ENCODE measurements at places on chromosomes 1 and 21.

DNA sequence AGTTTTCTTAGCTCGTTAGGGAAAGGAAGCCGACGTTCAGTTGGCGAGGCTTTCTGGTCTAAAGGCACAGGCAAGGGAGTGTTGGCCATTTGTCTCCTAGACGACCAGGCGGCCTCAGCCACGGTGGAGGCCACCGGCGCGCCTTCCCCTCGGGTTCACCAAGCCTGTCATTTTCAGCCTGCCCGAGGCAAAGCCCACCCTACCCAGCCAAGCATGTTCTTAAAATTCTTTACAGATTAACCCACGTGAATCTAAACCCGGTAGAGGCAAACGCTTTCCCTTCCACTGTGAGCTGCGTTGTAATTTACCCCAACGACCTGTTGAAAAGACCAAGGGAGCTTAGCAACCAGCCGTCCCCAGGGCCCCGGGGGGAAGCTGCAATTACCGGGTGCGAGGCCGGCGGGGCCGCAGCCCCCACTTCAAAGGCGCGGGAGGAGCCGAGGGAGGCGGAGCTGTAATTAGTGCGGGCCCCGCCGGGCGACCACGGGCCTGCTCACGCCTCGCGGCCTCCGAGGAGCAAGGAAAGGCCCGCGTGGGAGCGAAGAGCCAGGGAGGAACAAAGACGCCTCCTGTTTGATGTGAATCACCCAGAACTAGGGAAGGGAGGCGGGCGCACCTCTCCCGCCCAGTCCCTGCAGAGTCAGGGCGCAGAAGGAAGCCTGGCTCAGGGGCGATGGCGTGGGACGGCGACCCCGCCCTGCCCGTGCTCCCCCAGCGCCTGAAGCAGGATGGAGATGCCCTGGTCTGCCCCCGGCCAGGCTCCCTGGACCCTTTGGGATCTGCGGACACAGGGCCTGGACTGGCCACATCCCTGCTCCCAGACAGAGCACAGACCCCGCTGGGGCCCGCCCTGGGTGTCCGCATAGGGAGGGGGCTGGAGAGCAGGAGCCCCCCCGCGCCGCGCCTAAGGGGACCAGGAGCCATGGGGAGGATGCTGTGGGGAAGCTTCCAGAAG is 12.1 kb upstream of the TSPEAR start:
- DNase-seq, result no peak

GRCh38 chr1:201218409-201218808 is 27.8 kb downstream of the IGFN1 start:
- no peak for DNase-seq

- no peak for DNase-seq
These were observed 79.2 kb downstream of the ZNF326 start for GRCh38 chr1:90074137-90074536.

DNA sequence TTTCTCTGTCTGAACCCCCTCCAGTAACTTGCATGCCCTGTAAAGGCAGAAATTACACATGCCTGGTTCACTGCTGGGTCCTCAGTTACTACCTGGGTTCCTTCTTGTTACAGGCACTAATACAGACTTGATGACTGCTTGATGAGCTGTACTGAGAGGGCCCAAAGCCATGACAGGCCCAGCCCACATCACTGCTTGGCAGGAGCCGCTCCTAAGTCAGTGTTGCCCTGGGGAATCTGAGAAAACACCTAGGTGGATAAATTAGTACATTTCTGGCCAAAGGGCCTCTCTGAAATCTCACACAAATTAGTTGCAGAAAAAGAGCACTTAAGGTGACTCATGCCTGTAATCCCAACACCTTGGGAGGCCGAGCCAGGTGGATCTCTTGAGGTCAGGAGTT is 37.8 kb upstream of the IRF2BP2 start:
- no peak for DNase-seq

GRCh38 chr1:3558036-3558726 is 53.1 kb downstream of the MEGF6 start:
- no peak for DNase-seq

DNA sequence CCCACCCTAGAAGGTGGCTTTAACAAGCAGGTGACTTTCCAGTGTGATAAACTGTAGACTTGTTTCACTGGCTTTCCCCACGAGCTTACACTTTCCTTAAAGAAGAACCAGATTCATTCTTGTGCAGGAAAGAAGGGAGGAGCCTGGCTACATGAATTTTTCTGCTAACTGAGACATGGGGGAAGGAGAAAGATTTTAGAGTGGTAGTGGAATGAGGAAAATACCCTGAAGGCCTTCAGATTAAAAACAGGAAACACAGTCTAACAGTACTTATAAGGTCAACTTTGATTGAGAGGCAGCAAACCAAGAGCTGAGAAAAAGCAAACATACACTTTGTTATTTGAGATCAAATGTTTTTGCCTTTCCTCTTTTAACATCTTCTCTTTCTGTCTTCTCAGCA is 640.9 kb upstream of the PLXNA2 start:
- DNase-seq, result no peak

DNA sequence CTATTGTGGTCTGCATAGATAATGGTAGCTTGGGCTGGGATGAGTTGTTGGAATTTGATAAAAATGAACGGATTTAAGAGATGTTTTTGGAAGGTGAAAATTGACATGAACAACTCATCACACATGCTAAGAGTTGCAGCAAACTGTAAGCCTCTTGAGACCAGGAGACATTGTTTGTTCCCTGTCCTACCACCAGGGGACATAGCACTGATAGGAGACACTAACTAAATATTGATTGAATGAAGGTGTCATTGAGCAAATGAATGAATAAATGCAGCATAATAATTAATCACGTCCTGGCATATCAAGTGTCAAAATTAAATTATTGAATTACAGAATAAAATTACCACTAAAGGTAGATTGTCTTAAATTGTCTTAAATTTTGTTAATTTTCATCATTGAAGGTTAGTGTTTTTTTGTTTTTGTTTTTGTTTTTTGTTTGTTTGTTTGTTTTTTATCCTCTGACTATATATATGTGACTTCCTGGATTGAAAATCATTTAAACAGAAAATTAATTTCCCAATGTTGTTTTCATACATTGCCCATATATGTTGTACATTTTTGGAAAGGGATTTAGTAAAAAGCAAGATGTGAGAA is 285.3 kb upstream of the C1orf105 start:
- DNase-seq, result no peak

DNA sequence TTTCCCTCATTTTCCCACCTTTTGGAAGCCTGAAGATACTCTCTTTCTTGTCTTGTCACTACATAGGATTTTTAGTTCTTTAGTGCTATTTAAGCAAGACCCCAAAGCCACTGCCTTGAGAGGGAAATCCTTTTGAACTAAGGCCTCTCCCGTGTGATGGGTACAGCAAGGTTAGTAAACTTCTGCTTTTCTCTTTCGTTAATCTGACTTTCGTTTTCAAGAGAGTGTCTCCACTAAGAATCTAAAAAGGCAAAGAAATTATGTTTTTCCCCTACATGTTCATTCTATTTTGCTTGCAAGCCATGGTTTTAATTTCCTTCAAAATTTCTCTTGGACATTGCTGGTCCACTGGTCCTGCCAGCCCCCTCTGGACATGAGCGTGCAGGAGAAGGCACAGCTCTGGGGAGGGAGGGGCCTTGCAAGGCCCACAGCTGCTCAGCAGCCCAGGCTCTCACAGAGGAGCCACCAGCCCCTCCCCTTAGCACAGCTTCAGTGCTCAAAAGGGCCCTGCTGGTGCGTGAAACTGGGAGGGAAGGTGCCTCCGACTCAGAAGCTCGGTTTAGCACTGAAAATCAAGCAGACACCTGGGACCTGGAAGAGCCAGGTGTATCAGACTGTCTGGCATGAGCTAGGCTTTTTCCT is 210.9 kb upstream of the GALNT2 start:
- DNase-seq, result no peak

GRCh38 chr1:234136073-234136472 is 231.6 kb downstream of the SLC35F3 start:
- no peak for DNase-seq

GRCh38 chr1:95876276-95876675 is 642.3 kb downstream of the RWDD3 start:
- DNase-seq, result no peak

GRCh38 chr1:186420311-186420710 is 40.6 kb downstream of the PDC start:
- DNase-seq, result no peak

DNA sequence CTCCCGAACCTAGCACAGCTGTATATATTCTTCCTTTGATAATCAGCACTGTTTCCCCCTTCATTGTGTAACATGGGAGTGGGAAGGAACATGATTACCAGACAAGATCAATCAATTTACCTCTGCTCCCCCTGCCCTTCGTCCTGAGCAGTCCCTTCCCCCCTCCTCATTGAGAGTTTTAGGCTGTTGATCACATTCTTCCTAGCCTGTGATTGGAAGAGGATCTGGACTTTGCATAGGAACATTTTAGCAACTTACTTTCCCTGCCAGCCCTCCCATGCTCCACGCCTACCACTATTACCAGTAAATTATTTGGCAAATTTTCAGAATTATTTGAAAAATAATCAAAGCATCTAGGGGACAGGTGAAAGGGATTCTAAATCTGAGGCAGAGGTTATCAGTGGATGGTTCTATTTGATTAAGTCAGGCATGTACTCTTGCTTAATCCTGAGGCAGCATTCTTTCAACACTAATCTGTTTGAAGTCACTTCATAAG is 62.7 kb upstream of the ABCD3 start:
- DNase-seq, result no peak

DNA sequence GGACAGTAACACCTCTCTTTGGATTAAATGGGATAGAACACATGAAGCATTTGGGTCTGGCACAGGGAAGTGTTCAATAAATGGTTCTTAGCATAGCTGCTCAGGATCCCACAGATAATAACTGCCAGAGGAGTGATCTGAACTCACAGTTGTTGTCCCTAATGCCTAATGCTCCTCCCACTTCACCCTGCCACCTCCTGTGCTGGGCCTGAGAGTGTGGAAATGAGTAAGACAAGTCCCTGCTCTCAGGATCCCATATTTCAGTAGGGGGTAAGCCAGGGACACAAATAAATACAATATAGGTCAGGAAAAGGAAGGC is 19.9 kb upstream of the FOXO6 start:
- DNase-seq, result no peak

DNA sequence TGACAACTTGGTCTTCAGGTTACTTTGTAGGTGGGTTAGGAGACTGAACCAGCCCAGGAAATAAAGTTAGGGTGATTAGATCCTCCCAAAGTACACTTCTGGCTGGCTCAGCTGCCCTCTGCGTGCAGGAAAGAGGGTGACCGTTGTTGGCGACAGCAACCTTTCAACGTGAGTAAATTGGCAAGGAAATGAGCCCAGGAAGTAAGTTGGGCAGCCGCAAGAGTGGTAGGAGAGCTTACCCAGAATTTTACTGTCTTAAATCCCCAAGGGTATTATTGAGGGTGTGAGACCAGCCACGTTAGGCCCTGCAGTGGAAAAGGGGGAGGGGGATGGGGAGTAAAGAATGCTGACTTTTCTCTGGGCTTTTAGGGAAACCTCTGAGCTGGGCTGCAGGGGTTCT is 1.6 kb downstream of the TENT5C start:
- no peak for DNase-seq

GRCh38 chr1:211641044-211641800 is 34.2 kb downstream of the NEK2 start:
- DNase-seq, result no peak

All from T-helper 17 cell (primary cell).